GM18507 (cell line): ENCODE measurements at places on chromosomes 11 and 22.
A peak's percentile ranks its signal among the peaks of the same experiment; 100 is the strongest.

GRCh38 chr11:20355221-20356219 is 8.0 kb upstream of the HTATIP2 start:
- DNase-seq, result no peak

GRCh38 chr11:79610678-79611077 is 169.8 kb upstream of the TENM4 start:
- DNase-seq, result no peak

DNA sequence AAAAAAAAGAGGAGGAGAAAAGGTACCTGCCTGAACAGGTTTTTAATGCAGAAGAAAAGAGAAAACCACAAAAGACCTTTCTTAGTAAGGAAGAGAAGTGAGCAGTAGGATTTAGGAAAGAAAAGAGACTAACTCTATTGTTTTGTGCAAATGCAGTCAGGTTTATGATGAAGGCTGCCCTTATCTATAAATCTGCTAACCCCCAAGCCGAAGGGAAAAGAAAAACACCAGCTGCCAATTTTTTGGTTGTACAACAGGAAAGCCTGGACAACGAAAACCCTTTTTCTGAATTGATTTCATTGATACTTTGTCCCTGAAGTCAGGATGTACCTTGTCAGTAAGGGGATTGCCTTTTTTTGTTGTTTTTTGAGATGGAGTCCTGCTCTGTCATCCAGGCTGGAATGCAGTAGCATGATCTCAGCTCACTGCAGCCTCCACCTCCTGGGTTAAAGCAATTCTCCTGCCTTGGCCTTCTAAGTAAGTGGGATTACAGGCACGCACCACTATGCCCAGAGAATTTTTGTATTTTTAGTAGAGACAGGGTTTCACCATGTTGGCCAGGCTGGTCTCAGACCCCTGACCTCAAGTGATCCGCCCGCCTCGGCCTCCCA is 21.2 kb downstream of the POLD4 start:
- no peak for DNase-seq

DNA sequence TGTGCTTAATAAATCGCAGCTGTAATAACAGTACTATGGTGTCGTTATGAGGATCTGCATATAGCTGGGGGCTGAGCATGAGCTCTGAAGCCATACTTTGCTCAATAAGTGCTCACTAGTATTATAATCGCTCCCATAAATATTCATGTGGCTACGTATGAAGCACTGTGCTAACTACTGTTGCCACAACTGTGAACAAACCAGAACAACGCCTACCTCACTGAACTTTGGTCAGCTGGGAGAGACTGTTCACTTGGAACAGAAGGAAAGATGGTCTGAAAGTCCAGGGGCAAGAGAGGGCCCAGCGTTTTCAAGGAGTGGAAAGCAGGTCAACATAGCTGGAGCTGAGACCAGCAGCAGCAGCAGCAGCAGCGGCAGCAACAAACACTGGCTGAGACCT is 141.6 kb downstream of the EFCAB6 start:
- DNase-seq, result no peak

DNA sequence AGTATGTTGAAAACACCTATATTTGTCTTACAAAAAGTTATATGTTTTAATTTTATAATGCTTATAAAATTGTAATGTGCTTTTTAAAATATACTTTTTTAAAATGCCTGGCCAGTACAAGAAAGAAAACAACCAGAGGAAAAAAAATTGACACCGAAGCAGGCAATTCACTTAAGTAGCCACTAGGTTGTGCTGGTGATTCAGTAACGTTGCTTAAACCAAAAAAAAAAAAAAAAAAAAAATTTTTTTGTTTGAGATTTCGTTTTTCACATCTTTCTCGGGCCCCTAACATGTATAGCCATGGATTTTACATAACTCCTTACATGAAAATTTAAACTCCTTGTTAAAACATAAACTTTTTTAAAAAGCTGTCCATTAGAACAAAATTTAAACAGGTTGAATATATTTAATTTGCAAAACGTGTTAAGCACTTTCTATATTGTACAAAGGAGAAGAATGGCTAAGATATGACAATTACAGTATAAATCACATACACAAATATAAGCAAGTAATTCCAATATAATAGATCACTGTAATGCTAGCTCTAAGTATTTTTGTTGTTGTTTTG is 9.2 kb downstream of the OR8B4 start:
- DNase-seq, result peak; percentile 8

DNA sequence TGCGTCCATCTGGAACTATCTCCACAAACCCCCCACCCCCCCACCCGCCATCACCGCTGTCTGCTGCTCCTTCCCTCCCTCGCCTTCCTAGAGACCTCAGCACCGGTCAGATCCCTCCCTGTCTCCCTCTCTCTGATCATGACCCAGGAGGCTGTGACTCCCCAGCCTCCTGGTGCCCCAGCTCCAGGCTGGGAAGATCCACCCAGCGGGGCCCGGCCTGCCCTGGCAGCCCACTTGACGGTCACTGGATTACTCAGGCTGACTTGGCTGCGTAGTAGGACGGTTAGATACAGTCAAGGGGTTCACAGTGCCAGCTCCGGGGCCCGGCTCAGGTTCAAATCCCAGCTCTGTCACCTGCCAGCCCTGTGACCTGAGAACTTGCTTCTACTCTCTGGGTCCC is 59.3 kb downstream of the ANO1 start:
- no peak for DNase-seq

- peak; percentile 30 for DNase-seq
These were observed 10.7 kb downstream of the OLFML1 start for GRCh38 chr11:7495882-7496551.

DNA sequence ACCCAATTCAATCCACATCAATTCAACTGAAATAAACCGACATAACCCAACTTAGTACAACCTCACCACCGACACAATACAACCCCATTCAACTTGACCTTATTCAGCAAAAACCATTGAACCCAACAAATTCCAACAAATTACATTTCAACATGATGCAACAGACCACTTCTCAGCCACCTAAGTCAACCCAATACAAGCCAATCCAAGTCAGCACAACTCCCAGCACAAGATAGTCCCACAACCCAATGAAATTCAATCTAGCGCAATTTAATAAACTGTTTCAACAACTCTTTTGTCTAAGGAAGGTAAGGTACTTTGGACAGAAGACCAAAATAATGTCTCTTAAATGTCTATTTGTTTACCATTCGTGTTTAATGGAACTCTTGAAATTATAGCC is 226.0 kb downstream of the MIAT start:
- DNase-seq, result no peak

- DNase-seq, result no peak
These were observed 35.4 kb downstream of the PKNOX2 start for GRCh38 chr11:125199915-125200314.

GRCh38 chr11:75346912-75347647 is 4.4 kb downstream of the ARRB1 start:
- no peak for DNase-seq

GRCh38 chr11:75594211-75594610 is 32.2 kb downstream of the SERPINH1 start:
- DNase-seq, result no peak

DNA sequence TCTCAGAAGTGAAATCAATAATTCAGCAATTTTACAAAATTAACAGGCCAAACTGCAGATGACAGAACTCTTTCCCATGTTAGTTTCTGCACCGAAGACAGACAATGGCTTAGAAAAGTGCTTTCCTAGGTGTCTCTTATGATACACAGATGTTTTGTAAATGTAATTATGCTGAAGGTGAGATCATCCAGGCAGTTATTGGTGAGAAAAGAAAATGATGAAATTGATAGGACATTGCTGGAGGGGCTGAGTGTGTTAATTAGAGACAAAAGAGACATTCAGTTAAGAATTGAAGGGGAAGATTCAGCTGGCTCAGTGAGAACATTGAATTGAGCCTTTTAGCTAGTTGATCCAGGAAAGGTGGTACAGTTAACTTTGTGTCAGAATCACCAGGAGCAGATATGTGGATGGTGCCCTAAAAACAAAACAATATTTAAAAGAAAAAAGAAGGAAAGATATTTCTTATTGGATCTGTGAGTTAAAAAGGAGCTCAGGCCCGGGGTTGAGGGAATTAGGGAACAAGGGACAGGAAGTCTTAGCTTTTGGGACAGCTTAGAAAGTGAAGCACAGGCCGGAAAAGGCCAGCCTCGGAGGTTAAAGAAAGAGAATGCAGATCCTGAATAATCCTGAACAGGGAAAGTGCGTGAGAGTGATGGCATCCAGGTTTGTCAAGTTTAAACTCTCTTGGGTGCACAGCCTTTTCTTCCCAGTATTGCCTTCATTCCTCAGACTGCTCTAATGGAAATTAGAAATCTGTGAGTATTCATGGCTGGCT is 16.9 kb downstream of the ARHGAP42 start:
- DNase-seq, result no peak

DNA sequence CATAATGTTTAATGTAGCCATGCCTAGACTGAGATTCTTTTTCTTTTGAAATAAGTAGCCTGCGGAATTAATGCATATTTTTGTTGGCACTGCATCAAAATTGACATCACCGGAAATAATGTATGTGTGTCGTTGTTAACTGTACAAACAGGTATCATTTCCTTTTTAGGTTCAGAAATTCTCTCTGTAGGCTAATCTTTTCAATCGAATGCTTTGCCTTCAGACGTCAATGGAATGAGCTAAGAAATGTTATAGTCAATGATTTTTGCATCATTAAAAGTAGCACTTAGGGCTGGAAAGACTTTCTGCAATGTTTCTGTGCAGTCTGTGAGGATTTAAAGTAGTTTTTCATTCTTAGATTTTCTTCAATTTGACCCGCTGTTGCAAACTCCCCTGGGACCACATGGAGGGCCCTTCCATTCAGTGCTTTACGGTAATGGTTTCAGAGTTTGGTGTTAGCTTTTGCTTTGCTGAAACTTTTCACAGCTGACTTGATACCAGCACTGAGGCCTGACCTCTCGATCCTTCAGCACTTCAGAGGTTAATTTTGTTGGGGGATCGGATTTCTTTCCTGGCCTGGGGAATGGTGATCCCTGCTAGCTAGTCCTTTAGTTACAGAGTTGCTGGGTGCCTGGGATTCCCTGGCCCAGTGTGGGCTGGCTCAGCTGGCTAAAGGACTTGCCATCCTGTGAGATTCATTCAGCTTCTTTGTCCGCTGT is 137.8 kb downstream of the DBX1 start:
- no peak for DNase-seq

- DNase-seq, result no peak
These were observed 32.1 kb downstream of the MTMR3 start for GRCh38 chr22:29914991-29915533.

DNA sequence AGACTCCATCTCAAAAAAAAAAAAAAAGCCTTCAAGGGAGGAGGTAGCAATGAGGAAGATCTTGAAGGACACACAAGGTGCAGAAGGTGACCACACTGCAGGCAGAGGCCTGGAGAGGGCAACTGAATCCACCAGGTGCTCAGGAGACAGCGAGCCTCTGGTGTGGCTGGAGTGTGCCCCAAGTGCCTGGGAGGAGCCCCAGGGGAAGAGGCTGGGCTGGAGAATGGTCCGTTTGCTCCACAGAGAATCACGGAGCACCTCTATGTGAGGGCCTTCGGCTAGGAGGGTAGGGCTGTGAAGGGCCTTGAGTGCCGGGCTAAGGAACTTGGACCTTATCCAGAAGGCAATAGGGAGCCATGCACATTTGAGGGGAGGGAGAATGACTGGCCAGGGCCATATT is 50.3 kb downstream of the ARRB1 start:
- no peak for DNase-seq

- DNase-seq, result no peak
These were observed 80.7 kb downstream of the NAV2 start for GRCh38 chr11:19793326-19793725.

DNA sequence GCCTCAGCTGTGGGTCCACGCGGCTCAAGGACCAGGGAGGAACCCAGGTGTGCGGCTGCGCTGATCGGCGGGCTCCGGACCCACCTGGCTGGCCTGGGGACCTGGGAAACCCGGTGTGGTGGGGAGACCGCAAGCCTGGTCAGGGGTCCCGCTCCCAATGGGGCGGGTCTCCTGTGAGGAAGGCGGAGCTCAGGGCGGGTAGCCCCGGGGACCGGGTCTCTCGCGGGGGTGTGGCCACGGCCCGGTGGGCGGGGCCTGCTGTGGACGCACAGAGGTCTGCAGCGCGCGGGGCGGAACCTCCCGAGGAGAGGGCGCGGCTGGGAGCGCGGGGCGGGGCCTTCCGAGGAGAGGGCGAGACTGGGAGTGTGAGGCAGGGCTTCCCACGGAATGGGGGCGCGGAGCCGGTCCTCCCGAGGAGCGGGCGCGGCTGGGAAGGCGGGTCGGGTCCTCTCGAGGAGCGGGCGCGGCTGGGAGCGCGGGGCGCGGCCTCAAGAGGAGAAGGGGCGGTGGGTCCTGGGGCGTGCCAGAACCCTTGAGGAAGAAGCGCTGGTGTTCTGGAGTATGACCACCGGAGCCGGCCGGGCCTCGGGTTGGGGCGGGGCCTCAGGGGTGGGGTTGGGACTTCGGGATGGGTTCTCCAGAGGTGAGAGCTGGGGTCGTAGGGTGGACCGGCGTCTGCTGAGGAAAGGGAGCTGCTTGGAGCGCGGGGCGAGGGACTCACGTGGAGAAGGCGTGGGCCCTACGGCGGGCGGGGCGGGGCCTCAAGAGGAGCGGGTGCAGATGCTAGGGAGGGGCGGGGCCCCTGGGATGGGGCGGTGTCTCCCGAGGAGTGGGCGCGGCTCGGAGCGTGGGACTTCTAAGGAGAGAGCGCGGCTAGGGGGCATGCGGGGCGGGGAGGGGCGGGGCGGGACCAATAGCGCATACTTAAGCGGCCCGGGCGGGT is 20.8 kb downstream of the DGCR6L start:
- peak; percentile 56 for DNase-seq

GRCh38 chr22:45270095-45271020 is 14.4 kb upstream of the UPK3A start:
- no peak for DNase-seq

- DNase-seq, result no peak
These were observed 77.7 kb downstream of the CABIN1 start for GRCh38 chr22:24088816-24089215.

GRCh38 chr11:83427501-83427900 is 141.3 kb upstream of the CCDC90B start:
- DNase-seq, result no peak

DNA sequence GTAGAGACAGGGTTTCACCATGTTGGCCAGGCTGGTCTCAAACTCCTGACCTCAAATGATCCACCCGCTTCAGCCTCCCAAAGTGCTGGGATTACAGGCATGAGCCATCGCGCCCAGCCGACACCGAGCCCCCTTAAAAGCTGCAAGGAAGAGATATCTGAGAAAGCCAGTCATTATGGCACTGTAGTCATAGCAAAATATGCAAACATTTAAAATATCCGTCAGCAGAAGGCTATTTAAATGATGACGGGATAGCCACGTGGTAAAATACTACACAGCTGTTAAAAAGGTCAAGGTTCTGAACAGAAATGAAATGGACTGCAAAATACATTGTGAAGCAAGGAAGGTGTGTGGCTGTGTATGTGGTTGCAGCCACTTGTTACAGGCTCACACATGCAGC is 6.4 kb upstream of the CCDC88B start:
- no peak for DNase-seq

- DNase-seq, result no peak
These were observed at the start of gene KRTAP5-11 for GRCh38 chr11:71582309-71582895. Gene KRTAP5-11 (minus strand): TSS chr11:71582875. CDS start chr11:71582837, 38 bp downstream.

- DNase-seq, result no peak
These were observed 11.5 kb downstream of the NNMT start for GRCh38 chr11:114307524-114308203.

- no peak for DNase-seq
These were observed 838 bp downstream of the BCL9L start for GRCh38 chr11:118924591-118925585.
